ENCODE measurements at places on chromosomes 11 and 22. TPM values are rescaled to one million over a fixed set of nuclear protein-coding genes. Genes with fewer than 3 reads are reported as not detected.

NECTIN1 gene
- total RNA-seq: 9.7 TPM

RFPL1 gene
- total RNA-seq: not detected

KCNK4 gene
- total RNA-seq: not detected

SPCS2 gene
- total RNA-seq: 233 TPM

RIMBP3C gene
- 0.24 TPM for total RNA-seq

RASSF10 gene
- total RNA-seq: 2.5 TPM

CDCA5 gene
- 62.0 TPM for total RNA-seq

SMTNL1 gene
- total RNA-seq: not detected

MS4A3 gene
- not detected for total RNA-seq

CYB5R2 gene
- 4.4 TPM for total RNA-seq

CARD16 gene
- not detected for total RNA-seq

JAML gene
- total RNA-seq: not detected

GTSE1 gene
- 30.0 TPM for total RNA-seq

SLC16A8 gene
- total RNA-seq: not detected

CYP2D6 gene
- 0.61 TPM for total RNA-seq

MYO7A gene
- total RNA-seq: 1.2 TPM

CELF1 gene
- total RNA-seq: 50.5 TPM

DDIAS gene
- total RNA-seq: 13.3 TPM

UBASH3B gene
- total RNA-seq: 43.2 TPM

OR51A4 gene
- total RNA-seq: not detected

SYT13 gene
- 7.3 TPM for total RNA-seq

RIMBP3B gene
- total RNA-seq: 0.24 TPM

TMEM121B gene
- total RNA-seq: 0.19 TPM
